KBM-7 (cell line): ENCODE measurements at places on chromosomes 1 and 21.

DNA sequence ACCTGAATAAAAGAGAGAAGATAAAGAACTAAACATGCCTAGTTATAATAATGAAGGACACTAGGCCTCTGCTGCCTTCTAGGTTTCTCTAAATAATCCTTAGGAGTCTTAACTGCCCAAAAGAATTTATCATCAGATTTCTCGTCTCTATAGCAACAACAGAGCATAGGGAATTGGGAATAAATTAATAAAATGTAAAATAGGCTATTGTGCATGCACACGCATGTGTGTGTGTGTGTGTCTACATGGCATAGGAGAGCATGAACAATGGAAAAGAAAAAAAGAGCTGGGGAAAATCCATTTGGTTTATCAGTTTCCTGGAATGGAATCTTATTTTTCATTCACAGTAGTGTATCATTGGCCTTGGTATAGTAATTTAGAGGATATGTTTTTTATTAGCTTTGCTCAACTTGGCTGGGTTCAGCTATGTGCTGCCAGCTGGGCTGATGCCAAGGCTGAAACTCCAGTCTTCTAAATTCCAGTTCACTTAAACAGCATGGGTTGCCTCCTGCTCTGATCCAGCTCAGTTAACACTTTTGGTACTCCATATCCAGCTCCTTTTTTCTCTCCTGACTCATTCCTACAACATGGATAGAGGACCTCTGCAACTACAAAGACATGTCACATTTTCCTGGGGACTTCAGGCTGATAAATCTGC lies 80.6 kb upstream of the SLFNL1 start:
- DNase-seq = no peak

GRCh38 chr1:221697923-221698425 lies 43.9 kb downstream of the DUSP10 start:
- DNase-seq = no peak

- DNase-seq = no peak
Observed at GRCh38 chr1:87666681-87667080, 338.0 kb downstream of the LMO4 start.

DNA sequence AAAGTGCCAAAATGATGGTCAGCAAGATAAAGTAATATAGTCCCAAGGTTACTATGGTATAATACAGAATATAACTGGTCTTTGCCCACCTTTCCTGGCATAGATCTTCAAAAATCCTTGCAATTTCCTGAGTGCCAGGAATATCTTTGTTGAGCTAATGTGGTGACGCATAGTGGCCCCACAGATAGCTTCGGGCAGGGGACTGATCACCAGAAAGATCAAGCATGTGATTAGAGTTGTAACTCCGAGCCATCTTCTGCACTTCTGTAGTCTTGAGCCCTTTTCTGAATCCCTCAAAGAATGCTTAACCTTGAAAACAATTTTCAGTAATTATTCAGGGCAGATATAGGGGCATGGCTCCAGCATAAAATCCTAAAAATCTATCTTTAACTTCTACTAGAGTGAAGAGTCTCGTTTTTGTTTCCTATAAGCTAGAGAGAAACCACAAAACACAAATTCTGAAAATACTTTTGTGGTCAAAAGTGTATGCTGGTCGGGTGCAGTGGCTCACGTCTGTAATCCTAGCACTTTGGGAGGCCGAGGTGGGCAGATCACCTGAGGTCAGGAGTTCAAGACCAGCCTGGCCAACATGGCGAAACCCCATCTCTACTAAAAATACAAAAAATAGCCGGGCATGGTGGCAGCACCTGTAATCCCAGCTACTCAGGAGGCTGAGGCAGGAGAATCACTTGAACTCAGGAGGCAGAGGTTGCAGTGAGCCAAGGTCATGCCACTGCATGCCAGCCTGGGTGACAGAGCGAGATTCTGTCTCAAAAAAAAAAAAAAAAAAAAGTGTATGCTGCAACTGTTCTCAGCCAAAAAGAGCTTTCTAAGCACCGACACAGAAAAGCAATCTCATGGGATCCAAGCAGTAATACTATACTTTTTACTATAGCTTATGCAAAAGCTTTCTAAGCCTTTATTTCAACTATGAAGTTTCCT lies 62.8 kb downstream of the NVL start:
- no peak for DNase-seq

DNA sequence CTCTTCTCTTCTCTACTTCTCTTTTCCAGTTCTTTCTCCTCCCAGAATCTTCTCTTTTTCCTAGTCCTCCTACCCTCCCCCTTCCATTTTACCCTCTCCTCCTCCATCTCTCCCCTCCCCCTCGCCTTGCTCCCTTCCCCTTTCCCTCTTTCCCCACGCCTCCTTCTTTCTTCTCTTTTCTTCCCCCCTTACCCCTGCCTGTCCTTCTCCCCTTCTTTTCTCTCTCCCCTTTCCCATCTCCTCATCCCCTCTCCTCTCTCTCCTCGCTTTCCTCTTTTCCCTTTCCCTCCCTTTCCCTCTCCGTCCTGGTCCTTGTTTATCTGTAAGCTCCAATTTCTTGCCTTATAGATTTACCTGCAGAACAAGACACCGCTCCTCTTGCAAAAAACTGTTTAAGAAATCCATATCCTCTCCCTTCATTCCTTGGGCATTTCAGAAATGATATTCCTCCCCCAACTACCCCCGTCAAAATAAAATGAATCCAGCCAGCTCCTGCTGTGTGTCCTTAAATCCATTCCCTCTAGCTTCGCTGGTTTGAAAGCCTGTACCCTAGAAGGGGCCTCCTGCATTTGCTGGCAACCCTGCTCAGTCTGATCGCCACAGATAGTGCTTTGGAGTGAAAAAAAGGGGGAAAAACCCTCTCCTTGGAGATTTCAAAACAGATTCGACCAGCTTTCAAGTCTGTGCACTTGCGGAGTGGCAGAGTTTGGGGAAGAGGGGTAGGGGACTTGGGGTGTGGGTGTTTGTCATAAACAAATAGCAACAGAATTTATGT lies 89.4 kb downstream of the PAPPA2 start:
- DNase-seq = no peak

GRCh38 chr1:230165536-230165935 lies 98.5 kb downstream of the GALNT2 start:
- DNase-seq = no peak

GRCh38 chr1:95888941-95889390 lies 655.0 kb downstream of the RWDD3 start:
- DNase-seq = no peak

- peak; percentile 73 for DNase-seq
Observed at GRCh38 chr21:42198929-42199867, 19.7 kb upstream of the ABCG1 start.

- DNase-seq = no peak
Observed at GRCh38 chr1:81937791-81938450, 137.2 kb downstream of the ADGRL2 start.

DNA sequence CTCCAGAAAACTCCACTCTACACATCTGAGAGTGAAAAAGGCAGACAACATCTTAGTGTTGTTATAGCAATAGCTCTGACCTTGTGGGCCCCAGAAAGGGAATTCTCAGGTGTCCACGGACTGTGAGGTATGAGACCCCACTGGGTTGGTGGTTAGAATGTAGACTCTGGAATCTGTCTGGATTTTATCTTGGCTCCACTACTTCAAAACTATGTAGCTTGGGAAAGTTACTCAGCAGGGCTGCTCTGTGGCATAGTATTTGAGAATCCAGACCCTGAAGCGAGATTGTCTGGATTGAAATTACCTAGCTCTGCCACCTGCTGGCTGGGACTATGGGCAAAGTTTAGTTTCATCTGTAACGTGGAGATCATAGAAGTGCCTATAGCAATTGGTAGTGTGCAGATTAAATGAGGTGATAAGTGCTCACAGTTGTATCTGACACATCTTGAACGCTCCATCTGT lies 25.8 kb downstream of the PRDM2 start:
- DNase-seq = peak; percentile 60

- DNase-seq = no peak
Observed at GRCh38 chr1:178579562-178579961, 66.7 kb downstream of the TEX35 start.

DNA sequence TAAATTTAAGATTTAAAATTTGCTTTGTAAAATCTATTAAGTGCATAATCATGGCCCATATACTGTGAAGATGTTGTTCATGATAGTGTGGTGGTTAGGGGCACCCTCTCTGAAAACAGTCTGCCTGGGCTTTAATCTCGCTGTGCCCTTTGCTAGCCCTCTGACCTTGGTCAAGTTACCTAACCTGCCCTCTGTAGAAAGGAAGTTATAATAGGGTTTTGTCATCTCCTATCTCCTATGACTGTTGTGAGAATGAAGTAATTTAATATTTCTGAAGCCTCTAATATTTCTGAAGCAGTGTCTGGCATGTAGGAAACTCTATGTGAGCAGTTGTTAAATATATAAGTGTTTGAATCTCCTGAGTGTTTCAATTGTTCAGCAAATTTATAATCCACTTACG lies 116.6 kb upstream of the IVNS1ABP start:
- no peak for DNase-seq

DNA sequence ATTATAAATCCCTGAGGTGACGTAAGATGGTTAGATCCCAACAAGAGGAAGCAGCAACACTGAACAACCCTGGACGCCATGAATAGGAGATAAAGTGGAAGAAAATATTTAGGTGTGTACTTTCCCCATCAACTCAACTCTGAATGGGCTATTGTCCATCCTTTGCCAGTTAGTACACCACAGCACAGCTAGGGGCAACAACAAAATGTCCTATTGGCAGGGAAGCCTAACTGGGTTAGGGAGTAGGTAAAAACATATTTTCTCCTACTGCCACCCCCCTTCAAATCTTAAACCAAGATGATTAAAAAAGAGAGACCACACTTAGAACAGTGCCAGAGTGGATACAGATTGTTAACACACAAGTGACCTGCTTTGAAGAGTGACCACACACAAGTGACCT lies 220.0 kb downstream of the LBR start:
- no peak for DNase-seq

DNA sequence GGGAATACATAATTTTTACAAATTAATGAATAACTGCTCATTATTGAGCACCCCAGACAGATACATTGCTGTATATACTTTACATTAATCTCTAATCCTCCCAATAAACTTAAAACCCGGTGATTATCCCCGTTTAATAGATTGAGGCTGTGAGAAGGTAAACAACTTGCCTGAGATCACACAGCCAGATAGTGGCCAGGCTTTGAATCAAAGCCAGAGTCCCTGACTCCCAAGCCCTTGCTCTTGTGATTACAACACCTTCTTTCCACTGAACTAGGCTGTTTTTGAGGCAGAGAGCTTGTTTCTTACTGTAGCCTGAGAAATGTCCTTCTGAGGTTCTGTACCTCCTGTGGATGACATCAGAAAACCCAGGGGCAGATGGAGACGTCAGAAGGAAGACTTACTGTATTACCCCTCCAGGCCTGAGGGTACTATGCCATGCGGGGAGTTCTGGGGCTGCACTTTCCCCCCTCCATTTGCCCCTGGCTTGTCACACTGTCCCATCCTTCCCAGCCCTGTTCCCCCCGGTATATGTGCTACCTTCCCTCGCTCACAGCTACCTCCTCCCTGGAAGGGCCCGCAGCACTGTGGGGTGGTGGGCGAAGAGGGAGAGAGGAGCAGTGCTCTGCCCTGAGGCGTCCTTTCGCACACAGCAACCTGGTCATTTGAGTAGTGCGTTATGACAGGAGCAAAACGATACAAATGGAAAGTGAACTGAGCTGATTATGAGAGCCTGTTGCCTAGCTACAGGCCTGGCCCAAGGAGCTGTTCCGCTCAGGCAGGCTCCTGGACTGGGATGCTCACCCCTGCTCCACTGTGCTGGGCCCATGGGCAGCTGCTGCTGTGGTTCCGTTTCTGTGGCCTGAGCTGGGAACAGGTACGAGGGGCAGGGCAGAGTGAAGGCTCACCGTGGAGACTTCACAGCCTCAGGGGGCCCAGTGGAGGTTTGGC lies 4.6 kb downstream of the KCNC4 start:
- no peak for DNase-seq

GRCh38 chr1:53417074-53417511 lies 42.1 kb upstream of the DMRTB1 start:
- peak; percentile 16 for DNase-seq

DNA sequence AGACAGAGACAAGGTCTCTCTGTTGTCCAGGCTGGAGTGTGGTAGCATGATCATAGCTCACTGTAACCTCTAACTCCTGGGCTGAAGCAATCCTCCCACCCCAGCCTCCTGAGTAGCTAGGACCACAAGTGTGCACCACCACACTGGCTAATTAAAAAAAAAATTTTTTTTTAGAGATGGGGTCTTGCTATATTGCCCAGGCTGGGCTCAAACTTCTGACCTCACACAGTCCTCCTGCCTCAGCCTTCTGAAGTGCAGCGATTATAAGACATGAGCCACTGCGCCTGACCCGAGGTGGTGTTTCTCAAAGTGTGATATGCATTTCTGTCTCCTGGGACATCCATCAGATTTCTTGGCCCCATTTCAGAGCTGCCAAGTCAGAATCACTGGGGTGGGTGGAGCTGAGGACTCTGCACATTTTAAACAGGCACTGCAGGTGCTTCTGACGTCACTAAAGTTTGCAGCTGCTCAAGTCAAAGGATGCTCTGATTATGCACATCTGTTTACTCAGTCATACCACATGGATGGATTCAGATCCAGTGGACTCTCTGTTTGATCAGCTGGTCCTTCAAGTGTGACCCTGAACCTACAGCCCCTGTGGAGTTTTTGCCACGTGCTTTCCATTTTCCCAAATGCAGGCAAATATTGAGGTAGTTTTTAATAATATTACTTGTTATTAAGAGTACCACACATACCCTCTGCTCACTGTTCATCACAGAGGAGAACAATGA lies 21.4 kb downstream of the TGFB2 start:
- no peak for DNase-seq

GRCh38 chr1:157382351-157382750 lies 170.0 kb downstream of the FCRL5 start:
- DNase-seq = no peak

- DNase-seq = peak; percentile 37
Observed at GRCh38 chr1:221698579-221699349, 43.1 kb downstream of the DUSP10 start.

GRCh38 chr1:169427081-169427641 lies at the start of gene CCDC181:
TSS of gene CCDC181 (minus strand) at chr1:169427474. CDS start at chr1:169424927, 2,547 bp downstream.
- DNase-seq = no peak

DNA sequence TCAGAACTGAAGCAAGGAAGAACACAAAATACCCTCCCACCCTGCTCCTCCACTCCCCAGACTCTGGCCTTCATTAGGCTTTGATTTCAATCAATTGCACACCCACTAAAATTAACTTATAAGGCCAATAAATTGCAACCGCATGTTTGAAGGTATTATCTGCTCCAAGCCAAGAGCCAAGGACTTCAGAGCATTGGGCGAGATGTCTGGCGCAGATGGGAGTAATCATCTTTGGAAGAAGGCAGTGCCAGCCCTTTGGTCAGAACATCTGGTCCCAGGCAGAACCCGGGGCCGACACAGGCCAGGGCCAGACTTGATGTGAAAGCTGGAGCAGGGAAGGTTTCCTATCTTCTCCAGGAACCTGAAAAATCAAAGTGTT lies 60.0 kb downstream of the SLC66A1 start:
- no peak for DNase-seq

DNA sequence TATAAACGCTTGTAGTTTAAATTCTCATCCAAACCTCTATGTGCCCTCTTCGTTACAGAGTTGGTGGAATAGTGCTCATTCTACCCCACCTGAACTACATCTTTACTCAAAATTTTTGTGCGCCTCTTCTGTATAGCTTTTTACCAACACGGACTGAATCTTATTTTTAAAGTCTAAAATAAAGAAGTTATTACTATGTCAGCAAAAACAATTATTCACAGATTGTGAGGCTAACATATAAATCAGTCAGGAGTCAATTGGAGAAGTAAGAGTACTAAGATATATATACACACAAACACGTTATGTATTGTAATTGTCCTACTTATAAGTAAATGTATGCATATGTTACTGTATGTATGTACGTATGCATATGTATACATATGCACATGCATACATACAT lies 274.9 kb upstream of the ADGRL4 start:
- no peak for DNase-seq
